ENCODE measurements at places on chromosomes 5 and 9.

DNA sequence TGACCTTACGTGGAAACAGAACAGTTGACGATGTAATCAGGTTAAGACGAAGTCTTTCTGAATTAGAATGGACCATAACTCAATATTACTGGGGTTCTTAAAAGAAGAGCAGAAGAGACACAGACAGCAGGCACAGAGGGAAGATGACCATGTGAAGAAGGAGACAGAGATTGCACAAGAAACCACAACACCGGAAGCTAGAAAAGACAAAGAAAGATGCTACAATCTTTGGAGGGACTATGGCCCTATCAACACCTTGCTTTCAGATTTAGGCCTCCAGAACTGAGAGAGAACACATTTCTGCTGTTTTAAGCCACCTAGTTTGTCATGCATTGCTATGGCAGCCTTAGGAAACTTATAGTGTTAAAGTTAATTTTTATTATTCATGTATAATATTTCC is 27.1 kb downstream of the CDH9 start:
- DNase-seq, result no peak

GRCh38 chr9:33817327-33818166 is 587 bp downstream of the UBE2R2 start:
- DNase-seq, result peak; percentile 50

GRCh38 chr5:133679534-133679933 is 67.2 kb upstream of the FSTL4 start:
- no peak for DNase-seq

GRCh38 chr5:2432076-2432920 is 319.2 kb downstream of the IRX2 start:
- no peak for DNase-seq

- DNase-seq, result no peak
Observed at GRCh38 chr5:107930092-107930491, 259.4 kb upstream of the EFNA5 start.

DNA sequence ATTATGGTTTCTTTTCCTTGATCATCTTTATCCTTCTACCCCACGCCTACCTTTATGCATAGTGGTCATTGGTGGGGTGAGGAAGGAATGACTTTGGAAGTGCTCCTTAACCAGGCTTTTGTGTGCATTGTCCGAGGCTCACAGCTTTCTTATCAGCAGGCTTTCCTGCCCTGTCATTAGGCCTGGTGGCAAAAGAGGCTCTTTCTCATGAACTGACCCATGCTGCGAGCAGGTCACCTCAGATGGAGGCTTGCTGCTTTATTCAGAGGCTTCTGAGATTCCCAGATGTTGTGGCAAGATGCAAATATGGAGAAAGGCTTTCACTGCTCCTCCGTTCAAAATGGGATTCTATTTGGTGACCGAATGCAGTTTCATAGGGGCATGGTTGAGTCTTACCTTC is 57.4 kb upstream of the DMRTA1 start:
- DNase-seq, result no peak

- no peak for DNase-seq
Observed at GRCh38 chr5:54703133-54703532, 185.6 kb downstream of the SNX18 start.

- DNase-seq, result no peak
Observed at GRCh38 chr9:77016526-77017504, 2.6 kb upstream of the FOXB2 start.

DNA sequence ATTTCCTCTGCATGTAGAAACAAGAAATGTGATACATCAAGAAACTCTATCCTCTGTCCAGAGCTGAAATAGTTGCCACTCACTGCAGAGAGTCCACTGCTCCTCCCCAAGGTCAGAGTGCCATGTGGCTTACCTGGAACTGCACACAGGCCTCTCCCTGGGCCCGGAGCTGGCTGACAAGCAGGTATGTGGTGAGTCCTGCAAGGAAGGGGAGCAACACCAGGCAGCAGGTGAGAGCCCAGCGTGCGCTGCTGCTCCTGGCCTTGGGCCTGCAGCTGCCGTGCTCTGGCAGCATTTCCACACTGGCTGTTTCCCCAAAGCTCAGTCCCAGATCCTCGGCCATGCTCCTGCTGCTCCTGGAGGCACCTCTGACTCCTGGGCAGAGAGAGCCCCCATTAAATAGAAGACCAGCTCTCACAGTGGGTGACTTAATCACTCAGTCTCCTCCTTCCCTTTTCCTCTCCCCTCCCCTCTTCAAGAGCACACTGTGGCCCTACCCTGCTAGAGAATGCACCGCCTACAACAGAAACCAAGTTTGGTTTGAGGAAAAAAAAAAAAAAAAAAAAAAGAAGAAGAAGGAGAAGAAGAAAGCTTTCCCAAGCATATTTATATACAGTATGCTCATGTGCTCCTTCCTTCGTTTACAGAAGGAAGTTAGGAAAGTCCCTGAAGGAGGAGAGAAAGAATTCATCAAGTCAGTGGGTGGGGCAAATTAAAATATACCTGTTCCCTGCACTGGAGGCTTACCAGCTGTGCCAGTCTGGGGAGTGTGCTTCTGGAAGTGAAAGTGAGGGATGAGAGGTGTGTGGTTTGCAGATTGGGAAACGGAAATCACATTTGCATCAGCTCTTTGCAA is at the start of gene TNFSF15:
TNFSF15 (minus strand) TSS at position 370 of the 856 bp plus-strand sequence; CDS start at position 343, 27 bp downstream.
- no peak for DNase-seq

- no peak for DNase-seq
Observed at GRCh38 chr9:126617003-126617822, 3.5 kb downstream of the LMX1B start.

- no peak for DNase-seq
Observed at GRCh38 chr5:22764736-22765135, 88.4 kb downstream of the CDH12 start.

DNA sequence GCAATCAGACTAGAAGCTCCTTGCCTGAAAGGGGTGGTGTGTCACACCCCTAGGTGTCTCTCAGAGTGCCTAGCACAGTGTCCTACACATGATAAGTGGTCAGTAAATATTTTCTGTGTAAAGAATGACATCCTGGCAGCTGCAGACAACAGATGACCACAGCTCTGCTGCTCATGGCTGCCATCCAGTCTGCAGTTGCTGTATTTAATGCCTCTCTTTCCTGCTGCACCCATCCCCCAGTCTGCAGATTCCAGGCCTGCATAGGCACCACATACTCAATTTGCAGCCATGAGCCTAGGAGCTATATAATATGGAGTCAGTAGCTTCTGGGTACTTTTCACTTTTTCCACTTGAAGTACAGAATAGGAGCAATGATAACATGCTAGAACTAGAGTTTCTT is 94.9 kb upstream of the NR4A3 start:
- no peak for DNase-seq

DNA sequence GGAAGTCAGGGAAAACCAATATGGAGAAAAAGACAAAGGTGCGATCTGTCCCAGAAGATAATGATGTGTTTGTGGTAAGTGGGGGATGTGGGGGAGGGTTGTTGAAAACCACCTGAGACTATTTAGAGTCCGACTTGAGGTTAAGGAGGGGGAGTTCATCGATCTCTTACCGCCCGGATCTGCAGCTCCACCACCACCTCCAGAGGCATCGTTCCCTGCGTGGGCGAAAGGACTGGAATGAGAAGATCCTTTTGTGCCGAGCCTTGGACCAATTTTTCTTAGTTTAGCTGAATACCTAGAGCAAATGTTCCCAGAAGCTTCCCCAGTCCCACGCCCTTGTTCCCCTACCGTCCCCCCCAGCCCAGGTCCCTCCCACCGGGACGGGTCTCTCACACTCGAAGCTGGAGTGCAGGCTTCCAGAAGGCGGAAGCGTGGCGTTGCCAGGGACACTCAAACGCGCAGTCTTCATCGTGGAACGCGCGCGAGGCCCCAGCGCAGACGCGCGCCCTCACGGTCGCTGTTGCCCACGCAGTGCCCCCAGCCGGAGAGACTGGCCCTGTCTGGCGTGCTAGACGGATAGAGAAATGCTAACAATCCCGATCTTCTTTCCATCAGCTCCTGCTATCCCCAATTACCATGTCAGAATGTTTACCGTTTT is at the start of gene SPATA6L:
SPATA6L (minus strand) TSS at position 439 of the 658 bp plus-strand sequence; CDS start at position 209, 230 bp downstream.
- peak; percentile 47 for DNase-seq

DNA sequence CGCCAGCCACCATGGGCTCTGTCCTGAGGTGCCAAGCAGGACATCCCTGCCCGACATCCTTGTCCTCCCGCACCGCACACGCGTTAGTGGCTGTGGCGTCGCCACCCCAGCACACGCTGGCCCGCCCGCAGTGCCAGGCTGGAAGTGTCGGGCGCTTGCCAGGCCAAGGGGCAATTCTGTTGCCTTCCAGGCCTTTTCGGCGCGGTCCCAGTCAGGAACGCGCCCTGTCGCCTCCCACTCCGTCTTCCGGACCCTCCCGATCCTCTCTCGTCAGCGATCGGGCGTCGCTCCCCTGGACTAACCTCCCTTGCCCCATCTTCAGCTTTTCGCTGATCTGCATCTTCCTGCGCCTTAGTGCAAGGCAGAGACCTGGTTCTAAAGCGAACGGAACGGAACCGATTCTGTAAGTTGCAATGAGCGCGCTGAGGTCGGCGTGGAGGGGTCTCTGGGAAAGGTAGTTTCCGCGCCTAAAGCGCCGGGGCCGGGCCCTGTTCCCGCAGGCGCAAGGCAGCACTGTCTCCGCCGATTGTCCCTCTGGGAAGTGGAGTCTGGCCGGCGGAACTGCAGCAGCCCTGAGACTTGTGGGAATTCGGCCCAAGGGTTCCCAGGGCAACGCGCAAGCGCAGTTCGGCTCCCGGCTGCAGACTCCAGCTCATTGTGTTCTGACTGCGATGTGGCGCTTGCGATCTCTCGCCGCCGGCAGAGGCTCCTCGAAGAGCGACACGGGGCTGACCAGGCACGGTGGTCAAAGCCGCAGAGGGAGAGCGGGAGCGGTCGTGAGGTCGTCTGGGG is at the start of gene ZNF454:
ZNF454 (plus strand) TSS at position 630 of the 792 bp plus-strand sequence. CDS start 1,594 bp downstream, outside the sequence.
- no peak for DNase-seq

- no peak for DNase-seq
Observed at GRCh38 chr9:75976549-75976948, 86.1 kb downstream of the PCSK5 start.

- DNase-seq, result no peak
Observed at GRCh38 chr5:14742498-14742897, 78.0 kb downstream of the OTULIN start.

DNA sequence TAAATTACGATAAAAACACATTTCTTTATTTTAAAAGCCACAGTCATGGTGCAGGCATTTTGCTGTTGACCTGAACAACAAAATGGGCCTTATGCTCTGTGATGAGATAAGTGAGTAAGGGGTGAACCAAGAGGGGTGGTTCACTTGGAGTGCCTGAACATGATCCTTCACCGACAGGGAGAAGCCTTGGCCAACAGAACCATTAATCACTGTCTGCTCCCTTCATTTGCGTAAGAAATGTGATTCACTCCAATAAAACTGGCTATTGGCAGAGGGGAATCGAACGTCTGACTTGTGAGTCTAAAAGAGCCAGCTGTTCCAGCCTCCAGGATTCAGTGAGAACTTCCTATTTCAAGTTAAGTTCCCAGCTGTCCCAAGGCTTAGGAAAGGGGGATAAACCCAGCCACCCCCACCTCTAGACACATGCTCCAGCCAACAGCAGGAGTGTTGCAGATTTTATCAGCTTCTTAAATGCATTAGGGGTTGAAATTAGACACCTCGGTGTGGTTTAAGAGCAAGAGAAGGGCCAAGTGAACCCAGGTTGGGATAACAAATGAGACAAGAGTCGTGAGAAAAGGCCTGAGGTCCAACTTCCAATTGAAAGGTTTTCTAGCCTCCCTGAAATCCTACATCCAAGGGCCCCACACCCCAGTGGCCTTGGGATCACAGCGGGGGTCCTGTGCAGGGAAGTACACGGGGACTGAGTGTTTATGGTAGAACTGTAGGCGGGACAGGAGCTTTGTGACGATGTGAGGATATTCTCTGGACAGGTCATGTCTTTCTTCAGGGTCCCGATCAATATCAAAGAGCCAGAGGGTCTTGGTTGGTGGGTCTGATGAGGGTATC is 131.4 kb upstream of the LHFPL2 start:
- DNase-seq, result no peak

GRCh38 chr9:5646116-5646515 is 17.2 kb downstream of the RIC1 start:
- no peak for DNase-seq

- DNase-seq, result no peak
Observed at GRCh38 chr5:150559701-150560100, 51.8 kb downstream of the NDST1 start.

DNA sequence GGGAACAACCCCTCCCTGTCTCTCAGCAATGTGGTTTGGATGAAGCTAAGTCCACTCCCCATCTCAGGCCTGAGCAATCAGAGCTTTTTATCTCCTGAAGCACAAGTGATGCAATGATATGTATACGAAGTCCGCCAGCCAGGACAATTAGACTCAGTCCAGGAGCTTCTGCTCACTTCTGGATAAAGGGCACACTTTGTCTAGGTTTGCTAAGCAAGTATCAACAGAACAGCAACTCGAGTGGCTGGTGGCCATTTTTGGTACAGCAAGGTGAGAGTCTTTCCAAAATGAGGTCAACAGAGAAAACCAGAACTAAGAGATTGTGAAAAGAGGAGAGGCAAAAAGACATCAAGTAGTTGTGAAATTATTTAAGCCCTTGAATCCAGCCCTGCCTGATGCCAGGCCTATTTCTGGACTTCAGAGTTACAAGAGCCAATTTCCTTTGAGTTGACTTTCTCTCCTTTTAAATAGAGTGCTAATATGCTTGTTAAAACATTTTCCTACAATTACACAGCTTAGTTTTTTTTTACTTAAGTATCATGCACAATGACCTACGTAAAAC is 8.2 kb downstream of the NDUFA8 start:
- no peak for DNase-seq

DNA sequence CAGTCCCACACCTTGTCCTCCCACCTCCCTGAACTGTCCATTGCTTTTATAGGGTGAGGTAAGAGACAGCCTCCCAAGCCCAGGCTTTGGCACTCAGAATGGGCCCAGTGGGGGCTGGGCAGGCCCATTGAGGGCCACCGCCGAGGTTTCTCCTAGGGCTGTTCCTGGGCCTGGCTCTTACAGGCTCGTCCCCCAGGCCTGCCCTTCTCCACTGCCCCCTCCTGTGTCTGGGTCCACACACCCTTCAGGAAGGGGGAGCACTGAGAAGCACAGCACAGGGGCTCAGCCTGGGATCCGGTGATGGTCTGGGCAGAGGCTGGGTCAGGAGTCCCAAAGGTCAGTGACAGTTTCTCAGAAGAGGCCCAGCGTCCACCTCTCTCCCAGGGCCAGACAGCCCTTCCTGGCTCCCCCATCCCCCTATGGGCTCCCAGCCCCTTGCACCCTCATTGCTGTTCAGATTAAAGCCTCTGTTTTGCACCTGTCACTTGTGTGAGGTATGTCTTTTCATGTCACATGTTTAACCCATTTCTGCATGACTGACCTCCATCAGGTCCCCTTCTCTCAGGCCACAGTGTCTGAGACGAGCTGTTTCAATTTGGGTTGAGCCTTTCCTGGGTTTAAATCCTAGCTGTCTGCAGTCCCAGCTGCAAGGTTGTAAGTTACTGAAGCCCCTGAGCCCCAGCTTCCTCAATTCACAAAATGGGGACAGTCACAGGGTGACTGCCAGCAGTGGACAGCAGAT is 29.4 kb downstream of the IER5L start:
- no peak for DNase-seq

- no peak for DNase-seq
Observed at GRCh38 chr9:87725900-87726709, at the start of gene CTSL. TSS of gene CTSL (plus strand) at chr9:87726119. CDS start at chr9:87727604, 1,485 bp downstream.

DNA sequence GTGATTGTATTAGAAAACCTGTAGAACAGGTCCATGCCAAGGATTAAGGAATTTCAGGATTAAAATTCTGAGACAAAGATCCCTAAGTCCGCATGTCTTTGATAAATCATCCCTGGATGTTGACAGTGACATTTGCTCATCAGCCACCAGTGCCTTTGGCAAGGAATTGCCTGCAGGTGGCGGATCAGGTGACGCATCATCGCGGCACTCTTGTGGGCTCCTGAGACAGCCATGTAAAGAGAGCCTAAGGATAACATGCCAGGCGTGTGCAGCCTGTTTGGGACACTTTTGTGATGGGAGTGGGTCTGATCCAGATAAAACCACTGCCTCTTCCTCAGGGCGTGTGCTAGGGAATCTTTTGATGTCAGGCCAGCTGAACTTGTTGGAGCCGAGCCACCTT is 40.6 kb downstream of the ADCY2 start:
- DNase-seq, result no peak
